Epithelial cell of prostate (primary cell): ENCODE measurements at places on chromosomes 1 and 21.

- no peak for DNase-seq
Measured at GRCh38 chr1:234598974-234599616, 10.9 kb downstream of the IRF2BP2 start.

- no peak for DNase-seq
Measured at GRCh38 chr1:215004121-215004827, 78.3 kb upstream of the KCNK2 start.

DNA sequence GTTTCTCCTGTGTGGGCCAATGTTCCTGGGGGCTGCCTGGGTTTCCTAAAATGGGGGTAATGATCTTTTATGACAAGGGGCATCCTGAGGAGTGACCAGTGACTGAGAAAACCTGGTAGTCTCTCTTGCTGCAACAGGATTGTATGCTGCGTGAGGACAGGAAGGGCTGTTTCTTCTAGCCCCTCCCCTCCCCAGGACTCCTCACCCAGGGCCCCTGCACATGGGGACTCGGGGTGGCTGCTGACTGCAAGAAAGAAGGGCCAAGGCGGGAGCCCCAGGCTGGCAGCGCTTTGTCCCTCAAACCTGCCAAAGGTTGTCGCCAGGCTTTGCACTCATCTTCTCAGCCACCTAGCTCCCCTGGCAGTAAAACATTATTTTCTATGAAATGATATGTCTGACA, 442.4 kb downstream of the CAMTA1 start:
- no peak for DNase-seq

GRCh38 chr1:60504206-60504840, 430.8 kb upstream of the C1orf87 start:
- DNase-seq = no peak

DNA sequence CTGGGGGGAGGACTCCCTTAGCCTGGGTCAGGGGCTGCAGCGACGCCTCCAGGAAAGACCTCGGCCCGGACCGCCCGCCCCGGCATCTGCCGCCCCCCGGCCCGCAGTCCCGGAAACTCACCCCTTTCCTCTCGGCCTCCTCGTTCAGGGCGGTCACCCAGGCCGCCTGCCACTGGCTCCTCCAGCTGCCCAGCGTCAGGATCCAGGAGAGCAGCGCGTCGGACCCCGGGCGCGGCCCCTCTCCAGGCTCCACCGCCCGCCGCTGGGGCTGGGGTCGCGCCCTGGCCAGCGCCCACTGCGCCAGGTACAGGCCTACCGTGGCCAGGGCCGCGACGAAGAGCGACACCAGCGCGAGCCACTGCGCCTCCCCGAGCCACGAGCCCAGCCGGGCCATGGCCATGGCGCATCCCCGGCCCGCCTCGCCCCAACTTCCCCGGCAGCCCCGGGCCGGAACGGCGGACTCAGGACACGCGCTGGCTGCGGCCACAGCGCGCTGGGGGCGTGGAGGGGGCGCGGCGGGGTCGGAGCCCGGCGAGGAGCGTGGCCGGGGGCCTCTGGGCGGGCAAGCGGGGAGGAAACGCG, 478 bp downstream of the C2CD2 start:
- DNase-seq = no peak

GRCh38 chr1:170707959-170708655, 44.2 kb downstream of the PRRX1 start:
- peak; percentile 87 for DNase-seq

- DNase-seq = no peak
Measured at GRCh38 chr1:3152143-3152542, 83.1 kb downstream of the PRDM16 start.

- no peak for DNase-seq
Measured at GRCh38 chr1:2470290-2471158, 5.6 kb upstream of the PLCH2 start.

- DNase-seq = no peak
Measured at GRCh38 chr1:43750083-43750482, 42.7 kb downstream of the ST3GAL3 start.

DNA sequence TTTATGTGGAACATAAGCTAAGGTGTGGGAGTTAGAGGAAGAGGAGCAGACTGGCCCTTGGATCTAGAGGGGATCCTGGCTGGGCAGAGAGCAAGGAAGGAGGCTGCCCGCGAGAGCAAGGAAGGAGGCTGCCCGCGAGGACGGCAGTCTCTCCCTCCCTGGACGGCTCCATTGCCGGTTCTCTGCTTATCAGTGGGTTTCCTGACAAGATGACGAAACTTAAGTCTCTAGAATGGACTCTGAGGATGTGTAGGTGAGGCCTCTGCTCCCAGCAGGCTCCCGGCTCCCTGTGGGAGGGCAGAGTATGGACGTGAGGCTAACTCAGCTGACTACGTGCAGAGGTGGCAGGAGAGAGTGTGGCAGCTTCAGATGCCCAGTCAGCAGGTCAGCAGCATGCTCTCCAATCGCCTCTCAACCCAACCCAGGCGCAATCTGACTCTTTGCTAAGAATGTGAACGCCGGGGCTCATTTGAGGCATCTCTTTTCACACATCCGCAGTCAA, 6.1 kb downstream of the MYBPHL start:
- DNase-seq = no peak

GRCh38 chr1:149931212-149931790, 3.7 kb upstream of the SF3B4 start:
- no peak for DNase-seq

DNA sequence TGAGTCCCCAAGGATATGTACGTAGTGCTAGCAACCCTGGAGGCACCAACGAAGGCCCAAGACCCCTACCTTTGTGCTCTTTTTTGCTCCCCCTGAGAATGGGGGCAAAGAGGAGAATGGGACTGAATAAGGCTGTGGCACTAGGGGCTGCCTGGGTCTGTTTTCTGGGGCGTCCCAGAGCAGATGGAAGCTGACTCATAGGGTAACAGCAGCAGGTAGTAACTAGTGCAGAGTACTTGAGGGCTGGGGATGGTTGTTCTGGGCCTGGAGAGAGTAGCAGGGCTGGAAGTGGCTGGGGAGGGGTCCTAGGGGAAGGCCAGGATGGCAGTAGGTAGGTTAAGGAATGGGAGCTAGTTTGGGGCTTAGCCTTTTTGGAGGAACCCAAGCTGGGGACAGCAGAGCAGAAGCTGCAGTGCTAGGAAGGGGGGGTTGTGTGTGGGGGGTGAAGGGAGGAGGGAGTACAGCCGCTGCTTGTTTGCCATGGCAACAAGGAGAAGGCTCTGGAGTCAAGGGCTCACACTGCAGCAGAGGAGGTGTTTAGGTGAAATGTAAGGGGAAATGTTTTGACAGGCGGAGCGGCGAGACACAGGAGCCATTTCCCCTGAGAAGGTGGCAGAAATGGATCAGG, 1.8 kb downstream of the NCDN start:
- DNase-seq = no peak
